Amygdala (tissue), 56 donors: ENCODE measurements at places on chromosomes 4 and X.
A peak's percentile ranks its signal among the peaks of the same experiment; 100 is the strongest.

- DNase-seq: no peak
Measured at GRCh38 chr4:9979101-9979701, 42.1 kb downstream of the SLC2A9 start.

- DNase-seq: peak; percentile 8
Measured at GRCh38 chr4:10640561-10641201, 43.9 kb downstream of the CLNK start.

GRCh38 chrX:136262243-136262642, 11.0 kb upstream of the MAP7D3 start:
- no peak for DNase-seq

GRCh38 chr4:87853108-87853507, 20.3 kb downstream of the MEPE start:
- no peak for DNase-seq

GRCh38 chr4:152169683-152170082, 366.2 kb downstream of the FBXW7 start:
- no peak for DNase-seq

GRCh38 chr4:137417676-137418075, 114.6 kb downstream of the PCDH18 start:
- no peak for DNase-seq

- no peak for DNase-seq
Measured at GRCh38 chr4:8840006-8840793, 31.4 kb downstream of the HMX1 start.

- no peak for DNase-seq
Measured at GRCh38 chrX:100700809-100701208, 31.1 kb downstream of the SYTL4 start.

DNA sequence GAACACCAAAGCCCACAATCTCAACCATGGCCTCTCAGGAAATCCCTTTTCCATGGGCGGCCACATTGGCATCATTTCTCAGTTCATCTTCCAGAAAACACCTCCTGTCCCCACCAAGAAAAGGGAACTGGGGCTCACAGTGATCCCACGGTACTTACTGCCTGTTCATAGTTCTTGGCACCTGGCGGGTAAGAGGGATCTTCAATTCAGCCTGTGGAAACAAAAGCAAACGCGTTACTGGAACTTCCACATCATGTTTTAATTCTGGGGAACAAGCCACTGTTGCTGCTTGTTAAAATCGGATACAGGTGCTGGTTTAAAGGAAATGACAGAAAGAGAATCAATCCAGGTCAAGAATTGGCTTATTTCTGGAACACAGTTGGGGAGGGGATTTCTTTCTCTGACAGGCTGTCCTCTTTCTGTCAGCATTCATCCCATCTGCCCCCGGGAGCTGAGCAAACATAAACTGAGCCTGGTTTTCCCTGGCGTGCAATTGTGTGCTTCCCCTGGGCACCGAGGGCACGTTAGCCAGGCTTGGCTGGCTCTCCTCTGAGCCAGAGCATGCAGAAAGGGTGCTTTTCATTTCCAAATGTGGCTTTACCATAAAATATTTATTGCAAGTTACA, 16.8 kb downstream of the CLNK start:
- DNase-seq: no peak

- no peak for DNase-seq
Measured at GRCh38 chrX:39675162-39675553, 422.6 kb downstream of the BCOR start.

- DNase-seq: no peak
Measured at GRCh38 chrX:53018627-53019026, 30.0 kb upstream of the GPR173 start.

DNA sequence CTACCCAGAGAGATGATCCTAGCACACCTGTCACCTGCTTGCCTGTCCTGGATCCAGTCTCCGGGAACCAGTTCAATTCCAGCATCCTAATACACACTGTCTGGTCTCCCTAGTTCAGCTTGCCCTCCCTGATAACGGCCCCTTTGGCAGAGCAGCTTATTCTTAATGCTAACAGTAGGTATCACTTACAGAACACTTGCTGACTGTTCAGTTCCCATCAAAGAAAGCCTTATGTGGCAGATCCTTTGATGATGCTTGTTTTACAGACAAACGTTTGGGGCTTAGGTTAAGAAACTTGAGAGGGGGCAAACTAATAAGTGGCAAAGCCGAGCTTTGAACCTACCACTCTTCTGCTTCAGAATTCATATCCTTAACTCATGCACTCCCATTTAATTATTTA, 890 bp downstream of the RASSF6 start:
- DNase-seq: no peak

- DNase-seq: no peak
Measured at GRCh38 chr4:25821899-25822298, 40.9 kb downstream of the SEL1L3 start.

GRCh38 chr4:175560604-175561003, 251.5 kb downstream of the GPM6A start:
- no peak for DNase-seq

GRCh38 chr4:152534541-152535359, 1.1 kb downstream of the FBXW7 start:
- DNase-seq: no peak

GRCh38 chr4:4386296-4386735, 586 bp upstream of the NSG1 start:
- DNase-seq: no peak

- no peak for DNase-seq
Measured at GRCh38 chr4:84939113-84939512, 27.4 kb downstream of the WDFY3 start.

DNA sequence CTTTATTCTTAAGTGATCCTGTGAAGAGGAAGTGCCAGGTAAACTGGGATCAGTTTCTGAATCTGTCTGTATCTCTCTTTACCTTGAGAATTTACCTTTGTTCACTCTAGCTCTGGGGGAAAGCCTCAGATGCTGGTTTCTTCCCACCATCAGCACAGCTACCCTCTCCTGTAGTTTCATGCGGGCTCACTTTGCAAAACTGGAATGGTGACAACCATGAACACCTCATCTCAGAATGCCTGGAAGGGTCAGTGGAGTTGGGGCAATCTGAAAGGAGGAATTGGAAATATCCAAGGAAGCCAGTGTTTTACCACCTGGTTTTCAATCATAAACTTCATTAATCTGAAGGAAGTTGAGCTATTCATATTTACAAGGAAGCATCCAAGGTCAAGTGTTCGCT, 30.8 kb upstream of the DCX start:
- no peak for DNase-seq

DNA sequence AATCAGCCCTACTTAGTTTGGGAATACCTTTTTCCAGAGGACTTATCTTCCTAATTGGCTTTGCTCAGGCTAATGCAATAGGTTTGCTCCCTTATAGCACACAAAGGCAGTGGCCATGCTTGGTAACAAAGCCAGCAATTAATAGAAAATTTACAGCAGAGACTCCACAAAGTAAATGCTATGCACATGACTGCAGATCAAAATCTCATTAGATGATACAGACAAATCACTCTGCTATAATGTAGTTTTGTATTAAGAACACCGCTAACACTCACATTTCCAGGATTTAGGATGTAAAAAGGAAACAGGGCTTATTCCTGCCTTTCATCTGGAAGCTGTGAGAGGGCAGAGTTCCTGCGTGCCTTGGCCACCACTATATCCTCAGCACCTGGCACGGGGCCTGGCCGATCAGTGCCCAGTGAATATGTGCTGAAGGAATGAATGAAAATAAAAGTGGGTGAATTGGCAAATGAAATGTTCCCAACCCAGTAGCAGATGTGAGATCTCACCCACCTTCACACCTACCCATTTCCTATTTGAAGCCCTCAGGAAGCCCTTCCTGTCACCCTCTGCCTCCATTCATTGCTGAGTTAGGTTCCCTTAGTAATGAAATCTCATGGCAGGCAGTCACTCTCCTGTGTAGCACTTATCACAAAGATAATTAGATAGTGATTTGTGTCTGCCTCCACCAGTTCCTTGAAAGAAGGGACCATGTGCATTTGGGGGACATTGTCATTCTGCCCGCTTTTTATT, 5.1 kb downstream of the SEPTIN6 start:
- no peak for DNase-seq

DNA sequence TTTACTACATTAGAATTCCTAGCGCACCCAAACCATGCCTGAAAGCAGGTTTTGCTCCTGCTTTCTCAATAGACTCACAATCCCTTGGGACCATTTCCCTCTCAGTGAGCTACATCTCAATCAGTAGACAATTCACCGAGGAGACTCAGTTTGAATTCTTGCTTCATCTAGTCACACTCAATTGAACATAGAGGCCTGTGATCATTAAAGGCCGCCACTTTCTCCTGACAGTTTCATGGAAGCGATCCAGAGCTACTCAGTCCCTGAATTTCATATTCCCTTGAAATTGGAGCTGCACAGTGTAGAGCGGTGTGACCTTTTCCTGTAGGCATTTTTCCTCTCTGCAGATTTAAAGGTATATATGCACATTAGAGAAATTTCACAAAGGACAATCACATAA, 193.9 kb upstream of the SPOCK3 start:
- DNase-seq: no peak

DNA sequence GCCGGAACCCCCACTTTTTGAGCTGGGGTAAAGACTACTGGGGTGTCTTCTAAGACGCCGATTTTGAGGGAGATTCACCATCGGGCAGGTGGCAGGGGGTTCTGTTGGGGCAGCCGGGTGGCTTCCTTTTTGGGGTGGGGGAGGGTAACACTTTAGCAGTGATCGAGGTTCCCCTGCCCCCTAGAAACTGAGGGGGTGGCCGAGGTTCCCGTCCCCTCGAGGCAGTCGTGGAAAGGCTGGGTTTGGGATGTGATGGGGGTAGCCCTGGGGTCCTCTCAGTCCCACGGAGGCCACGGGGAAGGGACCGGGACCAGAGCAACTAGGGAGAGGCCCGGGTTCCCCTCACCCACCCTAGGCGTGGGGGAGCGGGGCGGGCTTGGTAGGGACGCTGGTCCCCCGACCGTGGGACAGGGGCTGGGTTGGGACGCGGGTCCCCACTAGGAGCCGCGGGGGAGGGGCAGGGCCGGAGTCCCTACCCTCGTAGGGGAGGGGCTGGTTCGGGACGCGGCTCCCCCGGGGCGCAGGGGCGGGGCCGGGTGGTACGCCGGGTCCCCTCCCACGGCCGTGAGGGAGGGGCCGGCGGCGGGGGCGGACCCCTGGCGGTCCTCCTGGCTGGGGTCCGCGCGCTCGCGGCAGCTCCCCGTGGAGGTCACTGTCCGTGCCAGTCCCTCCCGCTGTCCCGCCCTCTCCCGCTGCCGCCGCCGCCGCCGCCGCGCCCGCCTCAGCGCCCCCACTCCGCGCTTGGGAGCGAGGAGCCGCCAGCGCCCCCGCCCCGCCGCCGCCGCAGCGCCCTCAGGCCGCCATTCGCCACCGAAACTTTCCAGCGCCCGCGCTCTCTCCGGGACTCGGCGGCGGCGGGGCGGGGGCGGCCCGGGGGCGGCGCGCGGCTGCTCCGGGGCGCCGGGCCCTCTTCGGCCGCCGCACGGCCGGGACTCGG, at the start of gene TBL1X:
TSS of gene TBL1X (plus strand) at position 624 of the 937 bp plus-strand sequence. CDS start 188,529 bp downstream, outside the sequence.
- peak; percentile 33 for DNase-seq

DNA sequence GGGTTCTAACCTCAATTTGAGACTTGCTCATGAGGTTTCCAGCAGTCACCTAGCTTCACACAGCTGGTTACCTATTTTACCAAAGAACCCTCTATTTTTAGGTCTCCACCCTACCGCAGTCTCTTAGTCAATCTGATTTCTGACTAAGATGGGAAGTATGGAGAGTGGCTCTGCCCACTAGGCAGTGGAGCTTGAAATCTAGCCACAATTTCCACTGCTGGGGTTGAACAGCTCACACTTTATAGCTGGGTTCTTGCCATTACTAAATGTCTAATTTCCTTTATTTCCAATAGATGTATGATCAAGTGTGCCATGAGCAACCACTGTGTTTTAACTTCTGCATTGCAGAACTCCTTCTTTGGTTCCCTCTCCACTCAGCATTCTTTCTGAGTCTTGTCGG, 43.1 kb downstream of the GASK1B start:
- no peak for DNase-seq

DNA sequence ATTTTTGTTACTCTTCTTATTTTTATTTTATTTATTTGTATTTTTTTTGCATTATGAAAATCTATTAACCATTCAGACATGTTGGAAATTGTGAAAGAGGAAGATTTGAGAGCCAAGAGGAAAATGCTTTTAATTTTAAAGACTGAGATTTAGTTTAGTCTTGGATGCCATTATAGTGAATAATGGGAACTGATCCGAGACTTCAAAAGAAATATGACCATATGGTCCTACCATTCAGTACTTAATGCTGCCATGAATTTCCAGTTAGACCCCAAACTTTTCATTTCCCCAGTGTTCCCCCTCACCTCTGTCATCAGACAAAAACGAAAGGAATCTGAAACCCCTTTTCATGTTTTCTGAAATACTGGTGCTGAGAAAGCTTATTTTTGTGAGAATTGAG, 95.5 kb downstream of the TENM3 start:
- no peak for DNase-seq

GRCh38 chrX:19462879-19463278, 52.4 kb downstream of the MAP3K15 start:
- no peak for DNase-seq

- DNase-seq: no peak
Measured at GRCh38 chrX:903116-903515, 272.5 kb downstream of the SHOX start.

GRCh38 chr4:73222466-73223257, 35.9 kb downstream of the ANKRD17 start:
- DNase-seq: peak; percentile 23

- no peak for DNase-seq
Measured at GRCh38 chrX:31223817-31224216, 152.0 kb upstream of the FTHL17 start.

DNA sequence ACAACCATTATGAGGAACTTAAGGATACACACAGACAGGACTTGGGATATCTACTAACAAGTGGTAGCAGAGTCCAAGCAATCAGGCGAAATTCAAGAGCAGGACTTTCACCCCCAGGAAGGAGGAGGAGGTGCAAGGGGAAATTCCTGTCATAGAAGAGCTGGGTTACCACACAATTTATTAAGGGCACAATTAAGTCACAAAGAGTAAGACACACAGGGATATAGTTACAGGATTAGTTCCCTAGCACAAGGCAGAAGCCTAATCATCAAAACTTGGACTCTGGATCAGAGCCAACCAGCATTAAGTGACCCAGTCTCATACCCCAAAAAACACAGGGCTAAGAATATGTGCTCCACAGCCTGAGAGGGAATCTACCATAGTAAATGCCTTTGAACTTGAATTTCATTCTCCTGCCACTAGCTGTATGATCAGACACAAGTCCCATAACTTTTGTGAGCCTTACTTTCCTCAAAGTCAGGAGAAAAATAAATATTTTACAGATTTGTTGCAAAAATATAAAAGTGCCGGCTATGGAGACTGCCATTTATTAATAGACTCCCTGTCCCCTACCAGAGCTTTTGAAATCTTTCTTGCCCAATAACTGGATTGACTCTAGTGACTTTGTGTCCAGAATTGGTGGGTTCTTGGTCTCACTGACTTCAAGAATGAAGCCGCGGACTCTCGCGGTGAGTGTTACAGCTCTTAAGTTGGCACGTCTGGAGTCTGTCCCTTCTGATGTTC, 87.0 kb downstream of the SYNPO2 start:
- DNase-seq: no peak

DNA sequence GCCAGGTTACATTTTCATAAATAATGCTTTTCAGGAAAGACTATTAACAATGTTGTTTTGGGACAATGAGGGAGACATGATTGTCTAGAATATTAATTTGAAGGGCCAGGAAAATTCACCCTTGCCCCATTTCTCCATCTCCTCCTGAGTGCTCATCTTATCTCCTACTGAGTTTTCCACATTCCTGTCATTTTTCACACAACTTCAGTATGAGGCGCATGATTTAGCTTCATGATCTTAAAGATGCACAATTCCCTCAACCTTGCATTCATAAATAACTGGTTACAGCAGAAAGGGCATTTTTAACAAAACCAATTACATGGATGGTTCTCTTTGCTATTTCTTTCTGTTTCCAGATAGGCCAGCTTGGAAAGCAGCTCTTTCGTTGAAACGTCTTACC, 1699.2 kb upstream of the IGFBP7 start:
- DNase-seq: no peak
